ENCODE measurements at places on chromosomes 7 and 10. TPM values are rescaled to one million over a fixed set of nuclear protein-coding genes. Genes with fewer than 3 reads are reported as not detected.

DNA sequence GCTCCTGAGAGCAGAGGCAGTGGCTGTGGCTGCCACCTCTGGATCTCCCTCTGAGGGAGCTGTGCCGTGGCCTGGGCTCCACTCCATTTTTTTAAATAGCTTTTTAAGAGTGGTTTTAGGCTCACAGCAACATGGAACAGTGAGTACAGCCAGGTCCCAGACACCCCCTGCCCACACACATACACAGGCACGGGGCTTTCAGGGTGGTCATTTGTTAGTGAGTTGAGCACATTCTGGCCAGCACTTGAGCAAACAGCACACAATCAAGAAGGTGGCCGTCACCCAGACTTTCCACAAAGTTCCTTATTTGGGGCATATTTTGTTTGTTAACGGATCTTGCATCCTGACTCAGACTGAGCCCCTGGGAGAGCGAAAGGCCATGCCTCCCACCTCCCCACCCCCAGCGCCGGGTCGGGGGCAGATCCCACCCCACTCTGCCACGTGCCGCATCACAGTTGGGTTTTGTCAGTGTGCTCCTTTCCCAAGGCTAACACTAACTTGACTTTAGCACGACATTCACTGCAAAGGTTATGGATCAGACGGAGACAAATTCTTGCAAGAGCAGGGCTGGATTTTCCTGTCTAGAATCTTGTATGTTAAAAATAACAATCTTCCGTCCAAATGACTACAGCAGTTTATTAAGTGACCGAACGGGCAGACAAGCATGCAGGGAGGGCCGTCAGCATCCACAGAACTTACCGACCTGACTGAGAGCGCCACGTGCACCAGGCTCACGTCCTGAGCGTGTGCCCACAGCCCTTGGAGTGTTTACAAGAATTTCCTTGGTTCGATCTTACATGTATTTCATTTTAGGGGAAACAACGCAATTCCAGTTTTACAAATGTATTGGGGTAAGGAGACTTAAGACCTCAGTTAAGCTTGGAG lies 156.5 kb upstream of the NPS start:
- no peak overlapping the region for H3K27ac ChIP-seq
- no peak for DNase-seq
- no peaks in the 10 kb centered on the region for H3K27me3 ChIP-seq
- no peak overlapping the region for H3K4me3 ChIP-seq

GRCh38 chr10:30887839-30888238 lies 143.8 kb downstream of the ZNF438 start:
- no peak for DNase-seq
- H3K4me1 ChIP-seq: no peaks in the 10 kb centered on the region
- no peaks in the 10 kb centered on the region for H3K27me3 ChIP-seq

DNA sequence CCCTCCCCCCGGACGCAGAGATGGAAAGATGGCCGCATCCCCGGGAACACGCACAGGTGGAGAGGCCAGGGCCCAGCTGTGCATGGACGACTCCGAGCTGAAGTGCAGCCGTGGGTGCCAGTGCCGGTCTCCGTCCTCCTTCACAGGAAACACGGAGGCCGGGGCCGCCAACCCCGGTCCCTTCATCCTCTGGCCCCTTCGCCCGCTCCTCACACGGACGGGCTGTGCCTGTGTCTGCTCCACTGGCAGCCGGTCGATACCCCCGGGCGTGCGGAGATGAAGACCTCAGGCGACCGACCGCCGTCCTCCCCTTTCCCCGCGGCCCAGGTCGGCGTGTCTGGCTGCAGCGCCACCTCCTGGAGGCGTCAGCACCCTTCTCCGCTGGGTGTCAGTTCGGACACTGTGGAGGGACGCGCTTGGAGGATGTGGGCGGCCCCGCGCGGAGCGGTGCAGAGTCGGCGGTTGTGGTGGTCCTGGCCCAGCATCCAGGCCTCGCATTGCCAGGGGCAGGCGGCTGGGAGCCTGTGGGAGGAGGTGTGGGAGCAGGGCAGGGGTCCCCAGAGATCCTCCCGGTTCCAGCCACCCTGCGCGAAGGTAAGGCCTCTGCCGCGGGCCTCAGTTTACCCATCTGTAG lies 9.9 kb downstream of the ZNF511 start:
- H3K27ac ChIP-seq: no peak overlapping the region
- peaks cover 19% of the 10 kb centered on the region for H3K27me3 ChIP-seq
- peak overlapping the region; percentile 44 for H3K4me3 ChIP-seq
- peak; percentile 87 for DNase-seq
- no peaks in the 10 kb centered on the region for H3K36me3 ChIP-seq
- peaks cover 11% of the 10 kb centered on the region for H3K4me1 ChIP-seq

DNA sequence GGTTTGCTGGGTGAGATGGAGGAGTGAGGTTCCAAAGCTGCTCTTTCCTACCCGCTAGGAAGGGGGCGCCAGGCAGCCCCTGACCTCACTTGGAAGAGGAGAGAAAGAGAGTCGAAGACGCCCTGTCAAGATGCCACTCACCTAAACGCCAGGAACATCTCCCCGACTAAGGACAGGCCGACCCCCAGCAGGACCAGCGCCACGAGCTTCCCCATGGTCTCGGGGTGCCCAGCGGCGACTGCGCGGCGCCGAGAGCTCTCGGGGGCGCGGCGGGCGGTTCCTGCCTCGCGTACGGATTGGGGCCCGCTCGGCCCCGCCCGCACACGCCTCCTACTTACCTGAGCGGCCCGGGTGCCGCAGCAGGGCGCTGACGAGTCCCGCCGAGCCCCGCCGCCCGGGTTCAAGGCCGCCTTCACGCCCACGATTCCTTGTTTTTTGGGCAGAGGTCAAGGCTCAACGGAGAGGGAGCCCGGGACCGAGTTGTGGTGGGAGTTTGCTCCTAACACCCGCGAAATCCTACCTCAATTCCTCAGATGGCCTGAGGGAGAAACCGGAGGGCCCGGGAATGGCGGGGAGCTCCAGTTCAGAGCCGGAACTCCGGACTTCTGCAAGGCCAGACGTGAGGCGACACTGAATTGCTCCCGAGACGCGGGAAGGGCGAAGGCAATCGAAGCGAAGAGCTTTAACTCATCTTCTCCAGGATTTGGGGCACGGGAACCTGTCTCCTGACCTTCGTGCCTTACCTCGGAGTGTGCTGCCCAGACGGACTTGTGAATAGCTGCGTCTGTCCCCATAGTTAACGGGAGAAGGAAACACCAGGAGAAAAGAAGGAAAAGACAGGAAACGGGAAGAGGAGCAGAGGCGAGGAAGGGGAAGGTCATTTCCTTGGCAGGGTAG lies at the start of gene PON3:
PON3 (minus strand) TSS at position 240 of the 897 bp plus-strand sequence; CDS start at position 215, 25 bp downstream.
- H3K27ac ChIP-seq: no peak within 1 kb of the TSS
- DNase-seq: no peak
- no peaks in the 10 kb centered on the region for H3K4me1 ChIP-seq
- H3K36me3 ChIP-seq: no peaks in the 10 kb centered on the region

GCK gene
- total RNA-seq: 0.42 TPM

DNA sequence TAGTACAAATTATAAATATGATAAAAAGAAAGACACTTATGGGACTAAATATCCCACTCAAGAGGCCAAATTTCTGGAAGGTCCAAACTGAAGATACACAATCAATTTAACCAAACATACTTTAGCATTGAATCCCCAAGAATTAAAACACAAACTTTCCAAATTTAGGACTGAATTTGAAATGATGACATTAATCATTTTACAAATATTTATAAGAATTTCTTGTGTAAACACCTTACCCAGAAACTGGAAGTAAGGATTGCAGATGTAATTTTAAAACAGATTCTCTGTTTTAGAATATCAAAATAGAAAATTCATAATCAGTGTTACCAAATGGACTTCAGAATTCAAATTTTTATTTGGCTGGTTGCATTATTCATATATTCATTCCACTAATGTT lies 588.2 kb upstream of the KCND2 start:
- no peaks in the 10 kb centered on the region for H3K27me3 ChIP-seq
- H3K4me3 ChIP-seq: no peak overlapping the region
- H3K36me3 ChIP-seq: no peaks in the 10 kb centered on the region
- no peak overlapping the region for H3K27ac ChIP-seq

GTF2IRD1 gene
- total RNA-seq: 50.1 TPM

SLC18A2 gene
- 0.05 TPM for total RNA-seq

GRCh38 chr10:77371421-77371820 lies 266.2 kb downstream of the KCNMA1 start:
- H3K4me3 ChIP-seq: no peak overlapping the region
- no peaks in the 10 kb centered on the region for H3K36me3 ChIP-seq

GRCh38 chr7:155669717-155670505 lies 25.4 kb downstream of the RBM33 start:
- H3K27me3 ChIP-seq: no peaks in the 10 kb centered on the region
- H3K36me3 ChIP-seq: no peaks in the 10 kb centered on the region
- H3K27ac ChIP-seq: peak overlapping the region; percentile 65
- DNase-seq: no peak
- peaks cover 19% of the 10 kb centered on the region for H3K4me1 ChIP-seq
